ENCODE measurements at places on chromosomes 16 and 17.

DNA sequence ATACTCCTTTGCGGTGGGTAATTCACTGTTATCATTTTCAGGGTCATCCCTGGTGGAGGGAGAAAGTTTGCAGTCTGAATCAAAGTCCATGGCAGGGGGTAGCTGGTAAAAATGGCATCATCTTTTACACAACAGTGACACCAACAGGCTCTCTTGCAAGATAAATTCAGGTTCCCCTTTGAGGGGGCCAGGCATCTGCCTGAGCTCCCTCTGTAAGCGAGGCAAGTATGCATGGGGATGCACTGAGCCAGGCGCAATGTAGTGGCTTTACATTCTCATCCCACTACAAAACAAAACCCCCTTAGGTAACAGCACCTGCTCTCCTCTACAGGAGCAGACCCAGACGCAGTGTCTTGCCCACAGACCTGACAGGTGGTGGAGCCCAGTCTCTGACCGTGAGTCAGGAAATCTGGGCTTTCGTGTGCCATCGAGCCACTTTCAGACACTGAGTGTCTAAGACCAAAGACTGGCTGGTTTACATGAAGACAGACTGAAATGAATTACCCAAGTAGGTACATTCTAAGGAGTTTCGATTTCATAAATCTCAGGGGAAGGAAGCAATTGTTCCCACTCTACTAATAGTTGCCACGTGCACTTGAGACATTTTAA is 17.7 kb downstream of the LITAFD start:
- no peak for DNase-seq

- no peak for DNase-seq
These were observed 592.3 kb downstream of the MAF start for GRCh38 chr16:79008036-79008868.

DNA sequence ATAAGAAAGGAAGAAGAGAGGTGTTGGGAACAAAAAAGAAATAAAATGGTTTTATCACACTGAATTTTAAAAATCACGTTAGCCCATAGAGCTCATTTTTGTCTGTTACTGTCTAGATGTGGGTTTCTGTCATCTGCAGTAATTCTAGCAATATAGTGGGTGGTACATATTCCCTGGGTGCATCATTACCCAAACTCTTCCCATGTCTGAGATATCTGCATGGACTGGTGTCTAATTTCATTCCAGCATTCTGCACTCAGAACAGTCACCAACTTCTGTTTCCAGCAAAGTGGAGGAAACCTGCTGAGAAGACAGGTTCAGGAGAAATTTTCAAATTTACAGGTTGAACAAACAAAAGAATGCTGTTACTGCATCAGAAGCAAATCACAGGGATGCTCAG is 263.8 kb downstream of the CDH11 start:
- DNase-seq = no peak

DNA sequence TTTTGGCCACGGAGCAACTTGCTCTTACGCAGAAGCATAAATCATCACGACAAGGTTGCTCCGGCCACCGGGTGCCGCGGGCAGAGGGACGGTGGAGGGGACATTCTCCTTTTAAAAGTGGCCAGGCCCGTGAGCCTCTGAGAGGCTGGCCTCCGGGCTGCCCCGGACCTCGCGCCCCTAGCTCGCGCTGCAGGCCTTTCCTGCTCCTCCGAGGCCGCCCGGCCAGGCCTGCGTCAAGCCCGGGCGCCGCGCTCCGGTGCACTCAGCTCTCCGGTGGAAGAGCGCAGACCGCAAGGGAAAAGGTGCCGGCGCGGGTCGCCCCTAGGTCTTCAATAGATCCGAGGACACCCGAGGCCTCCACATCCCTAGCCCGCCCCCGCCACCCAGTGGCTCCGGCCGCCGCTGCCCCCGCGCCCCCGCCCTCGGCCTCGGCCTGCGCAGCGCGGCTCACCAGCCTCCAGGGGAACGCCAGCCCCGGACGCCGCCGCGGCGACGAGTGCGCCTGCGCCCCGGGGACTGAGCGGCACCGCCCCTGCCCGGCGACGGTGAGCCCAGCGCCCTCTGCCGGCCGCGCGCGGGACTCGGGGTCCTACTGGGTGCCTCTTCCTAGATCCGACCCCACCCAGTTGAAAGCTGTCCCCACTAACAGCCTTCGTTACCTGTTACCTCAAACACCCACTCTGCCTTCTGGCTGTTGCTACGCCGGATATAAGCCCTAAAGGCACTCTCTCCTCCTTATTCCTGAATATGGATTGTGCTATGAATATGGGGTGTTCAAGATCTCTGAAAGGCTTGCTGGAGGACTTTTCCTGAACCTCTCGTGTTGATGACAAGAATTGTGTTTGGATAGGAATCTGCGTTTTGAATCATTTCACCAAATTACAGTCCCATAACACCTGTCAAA is at the start of gene LYRM9:
LYRM9 (minus strand) TSS at position 500 of the 904 bp plus-strand sequence. CDS start 10,671 bp downstream, outside the sequence.
- peak; percentile 46 for DNase-seq

- DNase-seq = no peak
These were observed 11.7 kb downstream of the CACNG1 start for GRCh38 chr17:67055811-67056745.

GRCh38 chr16:2362218-2362617 is 21.7 kb upstream of the ABCA3 start:
- no peak for DNase-seq

GRCh38 chr17:9218911-9219310 is 197.6 kb downstream of the NTN1 start:
- DNase-seq = no peak

DNA sequence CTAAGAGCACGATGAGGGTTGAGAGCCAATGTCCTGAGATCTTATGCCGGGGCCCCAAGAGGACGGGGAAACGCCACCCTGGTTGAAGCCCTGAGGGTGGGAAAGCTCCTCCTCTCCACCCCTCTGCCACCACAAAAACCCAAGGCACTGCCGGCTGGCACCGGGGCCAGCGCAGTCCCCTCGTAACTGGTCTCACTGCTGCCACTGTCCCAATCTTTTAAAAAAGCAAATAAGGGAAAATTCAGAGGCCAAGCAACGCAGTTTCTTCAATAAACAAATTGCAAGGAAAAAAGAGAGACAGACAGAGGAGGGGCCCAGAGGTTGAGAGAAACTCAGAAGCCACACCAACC is 6.7 kb downstream of the GRIN2C start:
- no peak for DNase-seq

GRCh38 chr16:70490261-70490660 is 33.1 kb downstream of the COG4 start:
- DNase-seq = no peak

DNA sequence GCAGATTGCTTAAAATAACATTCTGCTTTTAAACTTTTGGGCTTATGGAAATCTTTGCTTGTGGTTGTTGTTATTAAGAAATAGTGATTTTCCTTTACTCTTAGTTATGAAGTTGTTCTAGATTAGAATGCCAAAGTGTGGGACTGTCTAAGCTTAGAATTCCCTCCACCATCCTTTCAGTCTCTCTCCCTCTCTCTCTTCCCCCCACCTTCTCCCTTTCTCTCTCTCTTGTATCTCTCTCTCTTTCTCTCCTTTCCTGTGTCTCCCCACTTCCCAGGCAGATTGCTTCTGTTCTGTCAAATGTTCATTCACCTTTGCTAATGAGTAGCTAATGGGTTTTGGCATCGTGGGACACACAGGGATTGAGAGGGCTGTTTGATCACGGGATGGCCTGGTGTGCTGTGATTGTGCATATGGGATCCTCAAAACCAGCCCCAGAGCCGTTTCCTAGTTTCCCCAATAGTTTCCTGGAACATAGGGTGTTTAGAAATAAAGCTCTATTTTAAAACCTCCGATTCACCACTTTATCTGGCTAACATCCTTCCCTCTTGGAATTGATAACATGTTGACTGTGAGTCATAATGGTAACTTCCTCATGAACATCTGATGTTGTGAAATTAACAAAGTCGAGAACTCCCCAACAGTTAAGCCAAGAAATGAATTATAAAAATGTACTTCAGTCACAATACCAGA is 502.6 kb downstream of the TMEM114 start:
- DNase-seq = no peak

DNA sequence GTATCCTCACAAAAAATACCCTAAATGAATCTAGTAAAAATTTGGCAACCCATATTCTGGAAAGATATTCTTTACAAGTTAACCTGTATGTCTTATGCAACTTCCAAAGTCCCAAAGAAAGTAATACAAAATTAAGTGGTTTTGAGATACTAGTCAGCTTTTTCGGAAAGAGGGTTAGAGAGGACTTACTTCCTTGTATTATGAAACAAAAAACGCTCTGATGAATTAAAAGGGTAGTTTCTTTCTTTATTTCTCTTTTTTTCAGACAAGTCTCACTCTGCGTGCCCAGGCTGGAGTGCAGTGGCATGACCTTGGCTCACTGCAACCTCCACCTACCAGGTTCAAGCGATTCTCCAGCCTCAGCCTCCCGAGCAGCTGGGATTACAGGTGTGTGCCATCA is 51.6 kb downstream of the KANSL1 start:
- DNase-seq = no peak

GRCh38 chr17:78573955-78574354 is 3.2 kb downstream of the DNAH17 start:
- DNase-seq = no peak

- no peak for DNase-seq
These were observed 7.0 kb downstream of the INPP5K start for GRCh38 chr17:1509290-1509881.

GRCh38 chr17:9408868-9409829 is 166.5 kb downstream of the STX8 start:
- DNase-seq = no peak

- DNase-seq = no peak
These were observed 727 bp upstream of the TENT4B start for GRCh38 chr16:50152351-50152806.

DNA sequence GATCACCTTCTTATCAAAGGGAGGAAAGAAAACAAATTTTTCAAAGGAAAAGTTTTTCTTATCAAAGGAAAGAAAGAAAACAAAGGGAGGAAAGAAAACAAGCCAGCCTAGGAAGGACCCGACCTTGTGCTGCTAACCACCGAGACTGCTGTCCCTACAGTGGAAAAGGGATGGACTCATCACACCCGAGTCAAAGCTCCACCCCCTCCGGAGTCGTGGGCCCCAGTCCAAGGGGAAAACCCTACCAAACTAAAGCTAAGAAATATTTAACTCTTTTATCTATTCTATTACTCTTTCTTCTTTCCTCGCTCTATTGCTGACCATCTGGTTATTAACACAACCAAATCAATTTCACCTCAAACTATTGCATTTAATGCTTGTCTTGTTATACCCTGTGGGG is 6.1 kb upstream of the ENDOV start:
- DNase-seq = no peak

- DNase-seq = no peak
These were observed 43.4 kb downstream of the SPOP start for GRCh38 chr17:49634485-49634860.

DNA sequence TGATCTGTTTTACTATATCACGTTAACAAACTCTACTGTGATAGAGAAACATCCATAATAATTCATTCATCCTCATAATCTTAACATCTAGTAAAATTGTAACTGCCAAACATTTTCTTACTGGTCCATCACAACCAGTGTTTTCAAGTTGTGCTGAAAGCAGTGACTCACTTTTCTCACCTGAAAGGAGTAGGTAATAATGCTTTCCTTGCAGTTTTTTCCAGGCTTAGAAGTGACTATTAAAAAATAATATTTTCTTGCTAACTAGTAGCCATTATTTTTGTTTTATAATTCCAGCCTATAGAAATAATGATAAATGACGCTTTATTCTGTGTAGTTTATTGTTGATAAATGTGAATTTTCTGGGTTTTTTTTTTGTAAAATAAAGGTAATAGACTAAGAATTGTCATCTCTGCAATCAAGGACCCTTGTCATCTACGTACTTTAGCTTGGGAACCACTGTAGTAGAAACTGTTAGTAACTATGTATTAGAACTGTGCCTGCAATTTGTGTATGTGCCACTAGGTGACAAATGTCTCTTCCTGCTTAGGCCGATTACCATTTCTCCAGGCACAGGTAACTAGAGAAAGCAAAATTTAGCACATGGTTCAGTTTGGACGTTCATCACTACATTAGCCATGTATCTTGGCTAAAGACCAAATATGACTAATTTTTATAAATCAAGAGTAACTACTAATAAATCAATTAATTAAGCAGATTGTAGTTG is 409.4 kb upstream of the ERCC4 start:
- DNase-seq = no peak

GRCh38 chr17:79948406-79948944 is 87.2 kb downstream of the TBC1D16 start:
- no peak for DNase-seq

GRCh38 chr17:48617471-48618255 is 2.6 kb upstream of the HOXB8 start:
- DNase-seq = no peak
